Stimulated activated naive CD4-positive, alpha-beta T cell treated with Interleukin-2 at 50 U/mL for 16 hours (primary cell): ENCODE measurements at places on chromosomes 12 and 14.

DNA sequence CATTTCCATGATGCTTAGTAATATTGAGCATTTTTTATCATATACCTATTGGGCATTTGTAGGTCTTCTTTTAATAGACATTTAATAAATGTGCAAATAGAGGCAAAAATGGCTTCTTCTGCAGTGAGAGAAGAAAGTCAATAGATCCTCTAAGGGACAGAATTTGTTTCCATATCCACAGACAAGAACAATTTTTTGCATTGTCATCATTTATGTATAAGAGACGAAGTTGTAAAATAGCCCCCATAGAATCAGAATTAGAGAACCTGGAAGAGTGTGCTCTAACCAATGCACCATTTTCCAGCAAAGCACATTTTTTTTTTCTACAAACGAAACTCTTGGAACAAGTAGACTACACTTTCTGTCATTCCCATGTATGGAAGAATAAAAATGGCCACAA is 365.1 kb upstream of the PDE3A start:
- DNase-seq, result no peak

GRCh38 chr14:86799244-86799647 is 1193.7 kb downstream of the GALC start:
- DNase-seq, result no peak

DNA sequence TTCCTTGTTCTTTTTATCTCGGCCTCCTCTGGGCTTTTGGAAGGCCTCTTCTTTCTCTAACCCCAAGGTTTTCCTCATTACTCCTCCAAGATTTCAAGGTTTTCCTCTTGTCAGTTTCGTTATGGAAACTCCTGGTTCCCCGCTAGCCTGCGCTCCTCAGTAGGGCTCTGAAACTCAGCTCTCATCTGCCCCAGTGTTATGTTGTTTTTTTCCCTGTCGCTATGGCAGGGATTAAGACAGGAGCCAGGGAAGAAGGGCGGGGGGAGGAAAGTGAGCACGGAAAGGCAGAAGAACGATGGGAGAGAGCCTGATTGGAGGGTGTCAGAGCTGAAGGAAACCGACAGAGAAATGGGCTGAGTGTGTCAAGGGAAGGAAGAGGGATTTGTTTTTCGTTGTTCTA is 26.5 kb upstream of the JDP2 start:
- DNase-seq, result no peak

GRCh38 chr12:57127726-57128518 is at the start of gene LRP1:
TSS of gene LRP1 (plus strand) at chr12:57128483. CDS start at chr12:57128965, 482 bp downstream.
- DNase-seq, result peak; percentile 73

DNA sequence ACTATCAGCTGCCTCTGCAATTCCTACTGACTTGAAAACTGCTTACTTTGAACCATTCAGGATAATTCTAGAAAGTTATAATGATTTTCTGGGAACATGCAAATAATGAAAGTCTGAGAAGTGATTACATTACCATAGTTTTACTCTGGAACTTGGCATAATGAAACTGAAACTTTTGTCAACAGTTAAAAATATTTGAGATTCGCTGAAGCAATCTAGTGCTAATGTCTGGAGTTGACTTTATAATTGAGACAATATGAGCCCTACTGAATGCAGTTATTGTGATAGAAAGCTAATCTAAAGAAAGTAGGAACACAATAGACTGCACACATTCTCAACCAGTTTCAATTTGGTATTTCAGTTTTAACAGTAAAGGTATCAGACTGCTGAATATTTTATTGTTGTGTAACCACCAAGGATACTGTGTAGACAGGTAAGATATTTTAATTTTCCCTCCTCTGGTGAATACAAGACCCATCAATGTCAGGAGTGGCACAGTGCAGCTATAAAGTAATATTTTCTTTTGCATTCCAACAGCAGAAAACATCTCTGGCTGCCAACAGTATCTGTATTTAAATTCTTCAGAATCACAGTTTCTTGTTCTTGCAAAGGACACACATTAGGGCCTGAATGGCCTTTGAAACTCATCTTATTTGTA is 483.5 kb downstream of the ATP23 start:
- no peak for DNase-seq

DNA sequence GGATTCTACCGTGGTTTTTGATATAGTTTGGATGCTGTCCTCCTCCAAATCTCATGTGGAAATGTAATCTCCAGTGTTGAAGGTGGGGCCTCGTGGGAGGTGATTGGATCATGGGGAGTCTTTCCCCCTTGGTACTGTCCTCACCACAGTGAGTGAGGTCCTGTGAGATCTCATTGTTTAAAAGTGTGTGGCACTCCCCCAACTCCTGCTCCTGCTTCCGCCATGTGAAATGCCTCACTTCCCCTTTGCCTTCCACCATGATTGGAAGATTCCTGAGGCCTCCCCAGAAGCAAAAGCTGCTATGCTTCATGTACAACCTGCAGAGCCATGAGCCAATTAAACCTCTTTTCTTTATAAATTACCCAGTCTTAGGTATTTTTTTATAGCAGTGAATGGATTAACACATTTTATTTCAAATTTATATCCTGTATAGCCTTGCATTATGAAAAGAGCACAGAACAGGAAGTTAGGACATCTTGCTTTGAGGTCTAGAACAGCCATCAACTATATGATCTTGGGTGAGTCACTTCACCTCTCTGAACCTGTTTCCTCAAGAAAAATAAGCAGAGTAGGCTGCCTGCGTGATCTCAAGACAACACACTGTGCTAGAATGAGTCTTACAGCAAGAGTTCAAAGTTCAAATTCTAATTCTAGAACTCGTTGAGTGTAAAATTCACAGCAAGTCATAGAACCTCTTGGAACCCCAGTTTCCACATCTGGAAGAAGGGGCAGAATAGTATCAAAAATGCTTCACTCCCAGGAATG is 160.9 kb upstream of the EEA1 start:
- DNase-seq, result no peak

- DNase-seq, result no peak
Observed at GRCh38 chr14:58914279-58914855, 274.1 kb upstream of the DAAM1 start.

GRCh38 chr14:34093883-34094282 is 143.0 kb upstream of the EGLN3 start:
- no peak for DNase-seq

GRCh38 chr14:91919814-91920213 is 27.7 kb downstream of the FBLN5 start:
- DNase-seq, result no peak

GRCh38 chr12:92290350-92290695 is 144.7 kb upstream of the BTG1 start:
- no peak for DNase-seq

DNA sequence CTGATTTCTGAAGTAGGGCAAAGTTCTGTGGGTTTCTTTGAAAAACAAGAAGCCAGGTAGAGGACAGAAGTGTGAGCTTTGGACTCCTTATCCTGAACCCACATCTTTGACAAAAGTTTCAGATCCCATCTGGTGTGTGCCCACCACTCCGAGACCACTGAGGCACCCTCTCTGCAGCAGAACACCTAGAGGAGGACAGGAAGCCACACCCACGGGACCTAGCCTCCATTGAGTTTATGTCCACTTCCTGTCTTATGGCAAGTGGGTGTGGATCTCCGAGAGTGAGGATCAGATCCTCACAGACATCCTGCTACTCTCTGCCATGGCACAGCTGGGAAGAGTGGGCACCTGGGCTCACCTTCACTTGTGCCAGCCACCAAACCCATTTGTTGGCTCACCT is 16.8 kb upstream of the OR6S1 start:
- DNase-seq, result no peak

- DNase-seq, result no peak
Observed at GRCh38 chr14:88551980-88552431, 2.8 kb downstream of the PTPN21 start.

- no peak for DNase-seq
Observed at GRCh38 chr12:26786865-26787514, 46.0 kb downstream of the ITPR2 start.

DNA sequence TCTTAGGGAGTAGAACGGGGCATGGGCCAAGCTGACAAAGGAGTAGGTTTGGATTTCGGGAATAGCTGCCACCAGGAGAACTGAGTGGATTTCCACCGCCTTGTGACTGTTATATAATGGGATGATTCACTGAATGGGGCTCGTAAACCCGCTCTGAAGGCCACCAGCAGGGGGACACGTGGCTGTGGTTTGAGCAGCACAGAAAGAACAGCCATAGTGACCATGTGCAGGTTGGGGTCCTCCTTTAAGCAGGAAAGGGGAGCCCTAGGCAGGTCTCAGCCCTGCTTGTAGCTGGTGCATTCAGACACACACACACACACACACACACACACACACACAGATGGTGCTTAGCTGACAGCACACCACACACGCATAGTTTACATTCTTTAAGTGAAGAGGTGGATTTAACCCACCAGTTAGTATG is 8.6 kb upstream of the ASB2 start:
- DNase-seq, result no peak

DNA sequence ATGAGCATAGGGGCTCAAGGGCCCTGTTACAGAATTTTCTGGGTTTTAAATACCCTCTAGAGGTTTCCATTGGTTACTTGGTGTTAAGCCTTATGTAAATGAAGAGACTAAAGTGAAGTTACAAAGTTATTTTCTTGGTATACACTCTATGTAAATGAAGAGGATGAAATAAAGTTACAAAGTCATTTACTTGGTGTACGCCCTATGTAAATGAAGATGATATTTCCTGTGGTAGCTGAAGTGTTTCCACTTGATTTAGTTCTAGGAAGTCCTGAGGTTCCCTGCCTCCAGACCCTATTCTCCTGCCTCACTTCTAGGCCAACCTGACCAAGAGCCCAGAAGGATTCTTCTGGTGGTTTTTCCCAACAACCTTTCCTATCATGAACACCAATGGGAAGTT is 126.1 kb downstream of the SPTSSA start:
- no peak for DNase-seq

DNA sequence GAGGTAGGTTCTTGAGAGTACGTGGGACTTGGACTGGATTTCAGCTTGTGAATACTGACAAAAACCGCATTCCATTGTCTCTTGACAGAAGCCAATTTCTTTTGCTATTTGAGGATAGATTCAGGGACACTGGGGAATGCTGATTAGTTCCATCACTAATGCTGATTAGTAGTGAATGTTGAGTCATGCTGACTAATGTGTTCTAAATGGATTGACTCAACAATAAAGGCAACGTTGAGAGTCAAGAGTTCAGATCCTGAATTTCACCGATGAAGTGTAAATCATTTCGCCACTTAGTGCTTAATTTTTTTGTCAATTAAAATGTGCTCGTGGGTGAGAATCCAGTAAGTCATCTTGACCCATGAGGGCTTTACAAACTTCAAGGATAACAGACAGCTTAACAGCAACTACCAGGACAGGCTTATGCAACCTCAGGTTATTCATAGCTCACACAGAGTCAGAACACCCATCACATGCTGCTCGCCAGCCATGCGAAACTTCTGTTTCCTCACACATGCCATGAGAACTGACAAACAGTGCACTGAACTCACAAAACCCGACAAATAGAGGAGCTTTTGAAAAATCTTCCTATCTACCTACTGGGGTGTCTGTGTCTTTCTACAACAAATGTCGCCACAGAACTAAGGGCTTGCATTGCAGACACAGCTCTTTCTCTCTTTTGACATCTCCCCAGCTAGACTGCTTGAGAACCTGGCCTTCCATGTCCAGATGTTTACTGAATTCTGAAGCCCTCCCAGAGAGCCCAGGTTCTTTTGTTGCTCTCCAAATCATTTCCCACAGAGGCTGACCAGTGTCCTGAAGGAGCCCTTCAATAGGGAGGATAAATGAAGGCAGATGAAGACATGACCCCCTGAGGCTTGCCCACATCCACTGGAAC is 316.4 kb downstream of the ZFP36L1 start:
- no peak for DNase-seq
